ENCODE measurements at places on chromosomes 4 and X. TPM values are rescaled to one million over a fixed set of nuclear protein-coding genes. Genes with fewer than 3 reads are reported as not detected.

USP17L19 gene
- not detected for total RNA-seq

HSFX2 gene
- 1.7 TPM for total RNA-seq

VCX3B gene
- total RNA-seq, result not detected

ETFDH gene
- total RNA-seq, result 42.9 TPM

FAM9B gene
- total RNA-seq, result not detected

MGARP gene
- not detected for total RNA-seq

SSX2 gene
- total RNA-seq, result not detected

IL1RAPL2 gene
- total RNA-seq, result not detected

RUFY3 gene
- 94.5 TPM for total RNA-seq

DCLK2 gene
- 16.3 TPM for total RNA-seq

DNA sequence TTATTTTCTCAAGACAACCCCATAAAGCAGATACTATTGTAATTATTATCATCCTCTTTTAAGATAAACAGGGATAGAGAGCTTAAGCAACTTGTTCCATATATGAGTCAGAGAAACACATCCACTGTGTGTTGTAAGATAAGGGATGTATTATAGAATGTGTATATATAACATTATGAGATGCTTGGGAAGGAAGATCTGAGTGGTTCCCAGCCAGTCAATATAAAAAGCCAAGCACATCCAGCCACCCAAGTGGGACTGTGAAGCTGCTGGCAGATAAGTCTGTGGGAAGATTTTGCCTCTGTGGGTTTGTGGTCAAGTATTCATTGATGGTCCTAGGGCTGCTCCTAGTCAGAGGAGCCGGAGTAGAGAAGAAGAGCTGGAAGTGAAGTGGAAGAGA lies 16.5 kb upstream of the BMPR1B start:
- no peak for DNase-seq

- no peak for DNase-seq
Measured at GRCh38 chr4:185834088-185834487, 22.1 kb upstream of the SORBS2 start.

DNA sequence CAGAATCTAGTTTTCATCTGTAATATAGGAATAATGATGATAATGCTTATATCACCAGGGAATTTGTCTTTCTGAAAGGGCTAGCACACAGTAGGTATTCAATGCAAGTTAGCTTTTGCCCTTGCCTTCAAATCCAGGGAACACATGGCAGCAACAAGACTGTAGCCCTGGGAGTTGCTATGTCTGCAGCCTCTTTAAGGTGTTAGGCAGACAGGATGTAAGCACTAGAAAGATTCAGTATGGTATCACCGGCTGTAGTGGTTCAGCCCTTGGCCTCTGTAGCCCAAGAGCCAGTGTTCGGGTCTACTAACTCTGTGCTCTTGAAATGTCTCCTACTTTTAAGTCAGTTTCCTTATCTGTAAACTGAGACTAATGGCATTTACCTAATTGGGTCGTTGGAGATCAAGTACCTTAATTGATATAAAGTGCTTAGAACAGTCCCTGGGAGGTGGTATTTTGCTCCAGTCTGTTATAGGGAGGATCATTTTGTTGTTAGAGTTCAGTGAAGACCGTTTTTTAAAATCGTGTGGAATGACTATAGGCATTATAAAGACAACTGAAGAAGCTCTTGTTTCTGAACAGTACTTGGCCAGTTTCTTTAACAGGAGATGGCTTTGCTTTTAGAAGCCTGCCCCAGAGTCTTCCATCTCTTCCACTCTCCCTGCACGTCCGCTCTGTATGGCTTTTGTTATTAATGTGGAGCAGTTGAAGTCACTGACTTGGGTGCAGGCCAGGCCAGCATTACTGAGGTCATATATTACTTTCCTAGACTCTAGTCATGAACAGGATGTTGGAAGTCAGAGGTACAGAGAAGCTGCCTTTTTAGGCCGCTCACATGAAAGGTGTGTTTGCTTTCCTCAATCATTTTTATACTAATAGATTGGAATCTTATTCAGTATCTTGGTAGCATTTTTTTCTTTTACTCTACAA lies 44.8 kb downstream of the GAB1 start:
- peak; percentile 95 for DNase-seq

GRCh38 chr4:113901994-113902787 lies 77.3 kb downstream of the ARSJ start:
- DNase-seq, result peak; percentile 88

DNA sequence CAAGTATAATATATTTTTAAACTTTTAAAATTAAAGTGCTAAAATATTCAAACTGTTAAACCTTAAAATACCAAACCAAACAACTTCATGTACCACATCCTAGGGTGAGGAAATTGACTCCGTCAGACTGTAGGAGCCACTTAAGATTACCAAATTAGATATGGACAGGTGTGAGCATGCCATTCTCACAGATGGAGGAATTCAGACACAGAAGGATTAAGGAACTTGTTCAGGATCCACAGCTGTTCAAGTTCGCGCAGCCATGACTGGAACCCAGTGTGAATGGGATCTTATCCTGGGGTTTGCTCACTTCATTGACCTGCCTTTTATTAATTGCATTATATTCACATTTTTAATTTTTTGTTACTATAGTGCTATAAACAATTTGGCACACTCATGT lies 224.9 kb upstream of the PCDH7 start:
- DNase-seq, result no peak

GRCh38 chr4:124132161-124132560 lies 580.4 kb downstream of the ANKRD50 start:
- DNase-seq, result no peak

GRCh38 chr4:144634978-144635747 lies 10.8 kb upstream of the HHIP start:
- DNase-seq, result no peak

GRCh38 chr4:159035570-159035969 lies 67.3 kb upstream of the RAPGEF2 start:
- DNase-seq, result no peak

DNA sequence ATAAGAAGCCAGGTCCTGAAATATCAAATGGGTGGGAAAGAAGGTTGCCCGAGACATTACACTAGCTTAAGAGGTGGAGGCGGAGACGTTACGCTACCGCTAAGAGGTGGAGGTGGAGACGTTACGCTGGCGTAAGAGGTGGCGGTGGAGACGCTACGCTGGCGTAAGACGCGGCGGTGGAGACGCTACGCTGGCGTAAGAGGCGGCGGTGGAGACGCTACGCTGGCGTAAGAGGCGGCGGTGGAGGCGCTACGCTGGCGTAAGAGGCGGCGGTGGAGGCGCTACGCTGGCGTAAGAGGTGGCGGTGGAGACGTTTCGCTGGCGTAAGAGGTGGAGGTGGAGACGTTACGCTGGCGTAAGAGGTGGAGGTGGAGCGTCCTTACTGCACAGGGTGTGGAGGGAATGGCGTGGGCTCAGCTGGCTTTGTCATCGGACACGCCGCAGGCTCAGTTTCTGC lies 12.8 kb downstream of the CYP4V2 start:
- DNase-seq, result peak; percentile 36

DNA sequence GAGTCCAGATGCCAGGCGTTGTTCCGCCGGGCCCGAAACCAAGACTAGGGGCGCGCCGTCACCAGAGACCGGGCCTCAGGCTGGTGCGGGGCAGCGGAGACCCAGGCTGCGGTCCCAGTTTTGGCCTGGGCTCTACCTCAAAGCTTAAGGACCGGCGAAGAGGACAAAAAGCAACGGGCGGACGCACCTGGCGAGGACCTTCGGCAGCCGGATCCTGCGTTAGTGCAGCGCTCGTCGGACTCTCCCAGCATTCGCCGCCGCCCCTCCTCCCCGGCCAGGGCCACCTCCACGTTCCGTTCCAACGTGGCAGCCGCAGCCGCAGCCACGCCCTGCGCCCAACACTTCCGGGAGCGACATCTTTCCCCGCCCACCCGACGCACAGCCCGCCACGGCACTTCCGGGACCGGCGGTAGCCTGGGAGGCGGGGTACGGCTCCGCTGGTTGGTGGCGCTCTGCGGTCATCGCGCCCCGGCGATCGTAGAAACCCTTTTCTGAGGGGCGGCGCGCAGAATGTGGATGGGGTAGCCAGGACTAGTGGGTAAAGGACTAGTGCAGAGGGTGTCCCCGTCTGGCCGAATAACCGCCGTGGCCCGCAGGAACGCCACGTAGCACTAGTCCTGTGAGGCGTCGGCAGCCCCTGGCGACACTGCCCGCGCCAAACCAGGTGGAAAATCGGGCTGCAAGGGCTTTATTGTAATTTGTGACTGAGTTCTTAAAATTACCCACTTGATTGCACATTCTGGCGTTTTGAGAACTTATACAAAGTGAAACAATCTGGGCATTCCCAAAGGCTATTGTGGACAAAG lies at the start of gene SEC31A:
Gene SEC31A, minus strand, starts transcription at position 253 of the 806 bp plus-strand sequence. CDS start 9,217 bp downstream, outside the sequence.
- DNase-seq, result peak; percentile 99

GRCh38 chrX:28177202-28177601 lies 196.0 kb upstream of the DCAF8L1 start:
- no peak for DNase-seq

DNA sequence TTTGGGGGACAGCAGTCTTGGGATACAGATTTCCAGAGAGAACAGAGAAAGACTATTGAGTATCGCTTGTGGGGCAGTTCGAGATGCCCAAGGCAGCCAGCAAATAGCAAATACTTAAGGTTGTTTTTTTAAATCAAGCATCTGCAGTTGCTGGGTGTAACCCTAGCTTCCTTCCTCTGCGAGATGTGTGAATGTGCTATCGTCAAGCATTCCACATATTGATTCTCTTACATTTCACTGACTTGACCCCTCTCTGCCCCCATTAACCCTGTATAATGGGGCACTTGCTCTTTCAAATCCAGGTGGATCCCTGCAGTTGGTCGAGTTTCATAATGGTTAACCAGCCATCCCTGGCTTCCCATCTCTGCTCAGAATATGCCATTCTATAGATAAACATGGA lies 23.5 kb downstream of the KCNE5 start:
- no peak for DNase-seq

GRCh38 chr4:138445098-138445497 lies 202.9 kb upstream of the SLC7A11 start:
- DNase-seq, result no peak

DNA sequence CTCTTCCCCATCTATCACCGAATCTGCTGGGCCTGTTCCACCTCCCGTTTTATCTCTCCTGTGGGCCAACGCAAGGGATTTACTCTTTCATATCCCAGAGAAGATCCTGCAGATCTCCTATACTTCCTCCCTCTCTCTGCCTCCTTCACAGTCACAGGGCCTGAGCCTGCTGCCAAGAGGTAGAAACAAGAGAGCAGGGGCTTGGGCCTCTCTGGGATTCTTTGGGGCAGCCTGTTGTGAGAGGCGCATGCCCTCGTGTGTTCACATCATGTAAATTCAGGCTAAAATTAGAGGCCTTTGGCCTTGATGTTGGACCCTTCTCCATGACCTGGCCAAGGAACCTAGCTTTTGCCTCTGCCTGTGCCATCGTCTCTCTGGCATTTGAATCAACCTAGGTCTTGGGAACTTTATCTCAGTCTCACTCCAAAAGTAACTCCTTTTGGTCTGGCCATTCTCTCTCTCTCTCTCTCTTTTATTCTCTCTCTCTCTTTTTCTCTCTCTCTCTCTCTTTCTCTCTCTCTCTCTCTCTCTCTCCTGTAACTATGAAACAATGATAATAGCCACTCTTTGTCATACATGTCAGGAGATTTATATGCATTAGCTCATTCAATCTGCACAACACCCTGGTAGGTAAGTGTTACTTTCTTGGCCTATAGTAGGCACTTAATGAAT lies 20.0 kb upstream of the EFNB1 start:
- no peak for DNase-seq

DNA sequence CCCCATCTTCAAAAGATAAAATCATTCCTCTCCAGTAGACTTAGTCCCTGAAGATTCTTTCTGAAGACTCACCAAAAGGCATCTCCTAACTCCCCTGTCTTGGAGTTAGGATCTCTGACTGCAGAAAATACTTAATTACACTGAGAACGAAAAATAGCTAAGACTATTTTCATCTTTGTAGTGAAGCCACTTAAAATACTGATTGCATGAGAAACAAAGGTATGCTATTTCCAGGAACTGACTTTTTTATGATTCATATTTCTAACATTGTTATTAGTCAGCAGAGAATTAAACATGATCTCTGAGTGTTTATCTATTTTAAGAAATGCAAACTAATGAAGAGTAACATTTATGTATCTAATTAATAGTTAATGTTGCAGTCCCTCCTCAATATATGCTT lies 71.8 kb upstream of the NR3C2 start:
- no peak for DNase-seq

DNA sequence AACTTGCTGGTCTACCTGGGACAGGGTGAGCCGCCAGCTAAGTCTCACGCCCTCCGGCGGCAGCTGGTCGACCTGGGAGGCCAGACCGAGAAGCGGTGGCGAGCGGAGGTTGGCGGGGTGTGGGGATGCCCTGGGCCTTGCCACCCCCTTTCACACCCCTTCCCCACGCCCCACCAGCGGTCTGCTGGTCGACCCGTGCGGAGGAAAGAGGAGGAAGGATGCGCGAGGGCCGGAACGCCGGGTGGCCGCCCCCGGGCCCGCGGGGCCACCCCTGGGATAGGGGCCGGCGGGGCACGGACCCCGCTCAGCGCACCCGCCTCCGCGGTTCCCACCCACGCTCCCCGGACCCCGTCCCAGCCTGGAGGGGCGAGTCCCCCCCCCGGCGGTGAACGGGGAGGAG lies 28.3 kb upstream of the DCAF12L1 start:
- DNase-seq, result no peak

GRCh38 chr4:6541789-6542188 lies 33.2 kb upstream of the MAN2B2 start:
- DNase-seq, result no peak

DNA sequence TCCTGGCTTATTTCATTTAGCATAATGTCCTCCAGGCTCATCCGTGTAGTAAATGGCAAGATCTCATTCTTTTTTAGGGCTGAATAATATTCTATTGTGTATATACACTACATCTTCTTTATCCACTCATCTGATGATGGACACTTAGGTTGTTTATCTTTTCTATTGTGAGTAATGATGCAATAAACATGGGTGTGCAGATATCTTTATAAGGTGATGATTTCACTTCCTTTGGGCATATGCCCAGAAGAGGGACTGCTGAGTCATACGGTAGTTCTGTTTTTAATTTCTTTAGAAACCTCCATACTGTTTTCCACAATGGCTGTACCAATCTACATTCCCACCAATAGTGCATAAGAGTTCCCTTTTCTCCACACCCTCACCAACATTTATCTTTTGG lies 317.6 kb upstream of the CNKSR2 start:
- DNase-seq, result no peak

DNA sequence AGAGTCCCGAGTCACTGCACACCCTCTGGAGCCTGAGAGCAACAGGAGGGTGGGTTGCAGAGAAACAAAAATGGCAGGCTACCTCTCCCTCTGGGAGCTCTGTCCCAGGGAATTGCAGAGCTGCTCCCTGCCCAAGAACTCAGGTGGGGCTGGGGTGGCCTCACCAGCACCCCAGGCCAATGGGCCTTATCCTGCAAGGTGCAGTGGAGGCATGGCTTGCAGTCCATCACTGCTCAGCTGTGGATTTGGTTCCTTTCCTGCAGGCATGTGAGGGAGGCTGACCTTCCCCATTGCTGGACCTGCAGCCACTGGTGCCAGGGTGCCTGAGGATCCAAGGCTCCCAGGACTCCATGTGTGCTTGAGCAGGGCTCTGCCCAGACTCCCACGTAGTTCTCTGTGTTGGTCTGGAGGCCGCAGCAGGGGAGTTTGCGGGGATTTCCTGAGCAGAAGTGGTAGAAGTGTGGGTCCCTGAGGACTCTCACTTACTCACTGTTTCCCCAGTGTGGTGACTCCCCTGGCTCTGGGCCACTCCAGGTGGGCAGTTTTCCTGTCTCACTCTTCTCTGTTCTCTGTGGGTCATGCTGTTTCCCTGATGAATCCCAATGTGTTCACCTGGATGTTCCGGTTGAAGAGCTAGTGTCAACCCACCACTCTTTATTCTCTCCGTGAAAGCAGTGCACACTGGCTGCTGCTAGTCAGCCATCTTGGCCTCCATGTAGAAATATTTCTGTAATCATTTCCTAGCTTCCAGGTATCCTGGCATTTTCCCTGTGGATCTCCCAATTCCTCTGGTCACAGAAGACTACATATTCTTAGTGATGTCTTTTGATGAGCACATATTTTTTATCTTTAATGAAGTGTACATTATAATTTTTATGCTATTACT lies 82.3 kb downstream of the ARHGAP24 start:
- DNase-seq, result peak; percentile 8
